SJSA1 (cell line): ENCODE measurements at places on chromosomes 13 and 19. TPM values are rescaled to one million over a fixed set of nuclear protein-coding genes. Genes with fewer than 3 reads are reported as not detected.

- no peak for DNase-seq
These were observed 4.1 kb upstream of the SOX1 start for GRCh38 chr13:112062571-112063570.

The ZNF865 gene
- 0.63 and 1.4 TPM in 2 replicates for total RNA-seq

The MCEMP1 gene
- not detected in 2 replicates for total RNA-seq

DNA sequence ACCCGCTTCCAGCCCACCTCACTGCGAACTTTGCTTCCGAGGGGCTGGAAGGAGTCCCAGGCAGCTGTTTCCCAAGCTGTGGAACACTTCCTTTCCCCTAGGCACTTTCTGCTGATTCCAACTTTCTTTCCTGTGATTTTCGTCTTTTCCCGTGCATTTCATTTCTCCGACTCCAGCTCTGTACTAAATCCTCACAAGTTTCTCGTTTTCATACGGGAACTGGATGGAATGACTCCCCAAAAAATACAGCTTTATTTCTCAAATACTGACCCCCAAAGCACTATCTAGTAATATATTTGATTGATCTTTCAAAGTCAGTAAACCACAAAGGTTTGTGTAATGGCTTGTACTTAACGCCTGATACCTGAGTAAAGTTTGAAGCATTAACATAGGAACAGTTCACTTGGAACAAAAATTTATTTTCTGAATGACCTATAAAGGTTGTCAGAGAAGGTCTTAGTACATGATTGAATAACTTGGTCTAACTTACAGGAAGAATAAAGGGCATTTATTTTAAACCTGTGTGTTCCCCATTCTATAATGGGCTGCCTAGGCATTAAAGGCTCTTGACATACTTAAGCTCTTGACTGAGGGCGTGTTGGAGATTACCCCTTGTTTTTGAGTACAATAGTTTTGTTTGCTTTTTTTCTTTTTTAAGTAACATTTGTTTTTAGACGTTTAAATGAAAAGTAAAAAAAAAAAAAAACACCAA lies 1.3 kb upstream of the PCDH9 start:
- no peak for DNase-seq

GRCh38 chr13:91133941-91134802 lies 213.3 kb upstream of the MIR17HG start:
- DNase-seq: peak; percentile 18

The C19orf53 gene
- total RNA-seq: 167 and 195 TPM in 2 replicates

DNA sequence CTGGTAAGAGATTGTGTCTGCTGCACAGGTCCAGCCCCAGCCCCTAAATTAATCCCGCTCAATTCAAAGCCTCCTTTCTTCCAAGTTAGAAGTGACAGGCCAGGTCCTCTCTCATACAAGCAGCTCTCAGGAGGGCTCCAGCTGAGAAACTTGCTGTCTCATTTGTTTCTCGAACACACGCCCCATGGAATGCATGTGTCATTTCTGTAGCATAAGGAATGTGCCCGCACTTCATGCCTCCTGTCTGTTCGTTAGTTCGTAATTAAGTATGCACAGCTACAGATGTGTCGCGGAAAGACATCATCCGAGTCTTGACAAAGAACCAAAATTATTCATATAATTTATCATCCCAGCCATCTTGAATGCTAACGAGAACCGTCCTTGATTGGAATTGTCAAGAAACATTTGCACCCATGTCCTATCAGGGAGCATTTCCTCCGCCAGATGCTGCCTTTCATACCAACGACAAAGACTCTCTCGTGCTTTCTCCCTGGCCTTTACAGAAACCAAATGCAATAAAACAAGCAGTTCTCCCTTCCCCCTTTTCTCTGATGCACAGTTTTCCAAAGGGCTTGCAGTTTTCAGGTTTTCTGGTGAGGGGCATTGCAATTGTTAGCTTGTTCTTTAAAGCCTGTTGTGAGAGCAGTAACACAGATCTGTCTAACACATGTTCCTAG lies 133.5 kb downstream of the UQCRFS1 start:
- DNase-seq: no peak

- DNase-seq: no peak
These were observed 11.7 kb downstream of the RAB20 start for GRCh38 chr13:110549795-110550160.

- DNase-seq: peak; percentile 67
These were observed 562.8 kb downstream of the SLITRK6 start for GRCh38 chr13:85236413-85236812.

The ELSPBP1 gene
- total RNA-seq: not detected in 2 replicates

The GDF15 gene
- total RNA-seq: 12.4 and 21.9 TPM in 2 replicates

- DNase-seq: no peak
These were observed 717.4 kb upstream of the SPRY2 start for GRCh38 chr13:81058211-81058915.

The NUMBL gene
- total RNA-seq: 14.7 and 28.6 TPM in 2 replicates

DNA sequence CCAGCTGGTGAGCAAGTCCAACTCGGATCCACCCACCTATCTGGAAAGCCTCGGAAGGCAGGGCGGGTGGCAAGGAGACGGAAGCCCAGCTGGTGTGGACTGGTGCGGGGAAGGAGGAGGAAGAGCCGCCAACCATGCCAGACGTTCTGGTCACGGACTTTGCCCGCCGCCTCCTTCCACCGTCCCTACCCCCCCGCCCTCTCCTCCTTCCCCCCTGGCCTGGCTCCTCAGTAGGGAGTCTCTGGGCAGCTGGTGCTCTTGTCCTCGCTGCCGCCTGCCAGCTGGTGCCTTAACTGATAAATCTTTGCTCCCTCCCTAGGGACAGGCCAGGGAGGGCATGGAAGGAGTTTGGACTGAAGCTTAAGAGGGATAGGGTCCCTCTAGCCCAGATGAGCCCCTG lies 4.8 kb downstream of the SYNGR4 start:
- no peak for DNase-seq

The CNMD gene
- not detected in 2 replicates for total RNA-seq

The CALR3 gene
- not detected in 2 replicates for total RNA-seq

DNA sequence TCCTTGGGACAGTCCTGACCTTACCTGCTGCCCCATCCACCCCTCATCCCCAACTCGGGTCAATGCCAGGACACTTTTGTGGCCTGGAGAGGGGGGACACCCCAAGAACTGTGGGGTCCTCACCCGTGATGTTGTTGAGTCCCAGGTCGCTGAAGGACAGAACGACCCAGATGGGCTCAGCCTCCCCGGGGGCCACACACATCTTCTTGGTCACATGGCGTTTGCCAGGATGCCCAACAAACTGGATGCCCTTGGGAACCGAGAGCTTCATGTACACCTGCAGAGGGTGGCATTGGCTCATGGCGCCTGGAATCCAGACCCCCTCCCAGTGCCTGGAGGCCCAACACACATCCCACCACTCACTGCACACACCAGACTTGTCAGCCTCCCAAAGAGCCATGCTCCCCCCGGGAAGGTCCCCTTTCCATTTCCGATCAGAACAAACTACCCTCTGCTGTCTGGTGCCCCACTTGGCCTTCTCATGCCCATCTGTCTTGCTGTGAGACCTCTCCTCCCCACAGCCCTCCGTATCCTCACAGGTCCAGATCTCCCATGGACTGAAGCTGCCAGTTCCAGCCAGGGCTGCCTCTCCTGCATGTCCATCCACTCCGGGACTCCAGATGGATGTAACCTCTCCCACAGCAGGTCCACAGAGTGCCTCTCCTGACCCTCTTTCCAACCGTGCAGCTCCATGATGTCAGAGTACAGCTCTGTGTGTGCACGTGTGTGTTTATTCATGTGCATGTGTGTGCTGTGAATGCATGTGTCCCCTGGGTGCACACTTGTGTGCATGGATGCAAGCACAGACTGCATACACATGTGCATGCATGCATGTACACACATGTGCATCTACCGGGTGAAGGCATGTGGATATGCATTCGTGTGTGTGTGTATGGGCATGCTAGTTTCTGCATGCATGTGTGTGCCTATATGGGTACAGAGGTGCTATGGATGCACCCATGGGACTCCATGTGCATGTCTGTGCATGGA lies 58.4 kb downstream of the F2RL3 start:
- no peak for DNase-seq

GRCh38 chr13:45881353-45881752 lies 29.8 kb upstream of the SIAH3 start:
- DNase-seq: no peak

DNA sequence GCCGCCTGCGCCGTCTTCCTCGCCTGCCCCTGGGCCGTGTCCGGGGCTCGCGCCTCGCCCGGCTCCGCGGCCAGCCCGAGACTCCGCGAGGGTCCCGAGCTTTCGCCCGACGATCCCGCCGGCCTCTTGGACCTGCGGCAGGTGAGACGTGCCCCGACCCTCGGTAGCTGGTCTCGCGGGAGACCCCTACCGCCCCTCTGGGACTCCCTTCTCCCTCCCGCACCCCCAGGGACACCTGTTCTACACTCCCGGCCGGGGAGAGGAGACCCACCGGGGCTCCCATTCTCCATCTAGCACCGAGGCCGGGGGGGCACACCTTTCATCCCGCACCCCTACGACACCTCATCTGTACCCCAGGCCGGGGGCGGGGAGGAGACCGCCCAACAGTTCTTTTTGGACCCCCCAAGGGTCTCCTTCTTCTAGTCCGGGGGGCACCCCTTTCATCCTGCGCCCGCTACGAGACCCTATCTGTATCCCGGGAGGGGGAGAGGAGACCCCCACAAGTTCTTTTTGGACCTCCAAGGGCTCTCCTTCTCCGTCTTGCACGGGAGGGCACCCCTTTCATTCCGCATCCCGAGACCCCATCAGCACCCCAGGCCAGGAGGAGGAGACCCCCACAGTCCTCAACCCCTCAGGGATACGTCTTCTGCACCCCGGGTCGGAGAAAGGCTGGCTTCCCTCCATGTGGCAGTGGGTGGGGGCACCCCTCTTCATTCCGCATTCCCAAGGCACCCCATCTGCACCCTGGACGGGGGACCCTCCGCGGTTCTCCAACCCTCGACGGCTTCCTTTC lies 533 bp downstream of the TNFSF9 start:
- no peak for DNase-seq

GRCh38 chr19:44282846-44283245 lies 22.0 kb downstream of the ZNF235 start:
- DNase-seq: no peak

GRCh38 chr13:35882722-35883497 lies 248.3 kb downstream of the DCLK1 start:
- DNase-seq: no peak

DNA sequence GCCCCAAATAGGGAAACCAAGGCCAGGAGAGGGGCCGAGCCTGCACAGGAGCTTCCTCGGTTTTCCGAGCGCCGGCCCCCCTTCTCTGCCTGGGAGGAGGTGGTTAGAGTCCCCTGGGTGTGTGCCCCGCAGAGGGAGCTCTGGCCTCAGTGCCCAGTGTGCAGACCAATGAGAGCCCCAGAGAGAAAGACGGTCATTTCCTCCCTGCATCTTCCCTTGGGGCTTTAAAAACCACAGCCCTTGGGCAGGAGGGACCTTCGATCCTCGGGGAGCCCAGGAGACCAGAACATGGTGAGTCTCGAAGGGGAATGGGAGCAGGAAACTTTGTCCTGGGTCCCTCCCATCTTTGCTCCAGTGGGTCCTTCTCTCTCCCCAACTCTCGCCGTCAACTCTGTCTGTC lies at the start of gene C5AR1:
Gene C5AR1 (plus strand): TSS at position 254 of the 400 bp plus-strand sequence. CDS start 35 bp downstream, at position 289.
- no peak for DNase-seq

The TSPAN16 gene
- 0.50 TPM in 1 of 2 replicates, not detected in the other for total RNA-seq

The TGDS gene
- total RNA-seq: 10.0 and 12.1 TPM in 2 replicates

The CLEC17A gene
- total RNA-seq: 0.18 TPM in 1 of 2 replicates, not detected in the other

The ZNF667 gene
- not detected in 2 replicates for total RNA-seq

DNA sequence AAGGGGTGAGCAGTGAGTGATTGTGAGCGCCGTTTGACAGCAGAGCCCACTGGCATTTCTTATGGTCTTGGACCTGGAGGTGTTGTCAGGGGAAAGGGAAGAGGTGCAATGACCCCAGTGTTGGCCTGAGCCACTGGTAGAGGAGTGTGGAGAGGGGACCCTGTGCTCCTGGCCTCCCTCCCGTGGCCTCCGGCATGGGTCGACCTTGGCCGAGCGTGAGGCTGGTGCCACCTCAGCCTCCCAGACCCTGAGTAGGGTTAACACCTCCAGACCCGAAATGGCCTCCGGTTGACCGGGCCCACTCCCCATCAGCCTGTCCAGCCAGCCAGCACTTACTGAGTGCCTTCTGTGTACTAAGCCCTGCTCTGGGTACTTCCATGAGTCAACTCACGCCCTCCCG lies 6.5 kb downstream of the TRAPPC5 start:
- DNase-seq: no peak

GRCh38 chr13:99354371-99354951 lies 47.3 kb upstream of the GPR183 start:
- no peak for DNase-seq
